ENCODE measurements at places on chromosomes 13 and 19. TPM values are rescaled to one million over a fixed set of nuclear protein-coding genes. Genes with fewer than 3 reads are reported as not detected.
A peak's percentile ranks its signal among the peaks of the same experiment; 100 is the strongest.

DNA sequence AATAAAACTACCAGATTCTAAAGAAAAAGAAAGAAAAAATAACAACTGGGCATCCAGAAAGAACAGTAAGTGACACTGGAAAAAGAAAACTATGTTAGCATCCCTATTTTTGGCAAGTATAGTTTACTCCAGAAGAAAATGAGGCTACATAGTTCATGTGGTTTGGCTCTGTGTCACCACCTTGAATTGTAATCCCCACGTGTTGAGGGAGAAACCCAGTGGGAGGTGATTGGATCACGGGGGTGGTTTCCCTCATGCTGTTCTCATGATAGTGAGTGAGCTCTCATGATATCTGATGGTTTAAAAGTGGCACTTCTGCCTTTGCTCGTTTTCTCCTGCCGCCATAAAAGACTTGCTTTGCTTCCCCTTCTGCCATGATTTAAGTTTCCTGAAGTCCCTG, 76.9 kb downstream of the ITGBL1 start:
- no peak for DNase-seq

- no peak for DNase-seq
Observed at GRCh38 chr13:113327391-113327765, 30.3 kb downstream of the LAMP1 start.

- DNase-seq: no peak
Observed at GRCh38 chr13:103799028-103799427, 732.8 kb upstream of the SLC10A2 start.

DNA sequence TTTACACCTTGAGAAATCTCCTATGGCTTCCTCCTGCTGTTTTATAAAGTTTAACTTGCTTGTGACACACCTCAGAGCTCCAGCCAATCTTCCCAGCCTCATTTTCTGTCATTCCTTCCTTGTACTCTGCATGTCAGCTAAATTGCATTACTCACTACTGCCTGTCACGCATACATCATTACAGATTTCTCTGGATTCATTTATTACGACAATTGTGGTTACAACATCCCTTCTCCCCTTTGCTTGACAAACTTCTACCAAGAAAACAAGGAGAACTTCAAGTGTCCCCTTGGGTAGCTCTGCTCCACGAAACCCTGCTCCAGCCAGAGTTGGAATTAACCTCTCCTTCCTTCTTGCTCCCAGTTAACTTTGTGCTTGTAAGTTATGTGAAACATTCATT, 22.0 kb upstream of the GPR18 start:
- DNase-seq: no peak

DNA sequence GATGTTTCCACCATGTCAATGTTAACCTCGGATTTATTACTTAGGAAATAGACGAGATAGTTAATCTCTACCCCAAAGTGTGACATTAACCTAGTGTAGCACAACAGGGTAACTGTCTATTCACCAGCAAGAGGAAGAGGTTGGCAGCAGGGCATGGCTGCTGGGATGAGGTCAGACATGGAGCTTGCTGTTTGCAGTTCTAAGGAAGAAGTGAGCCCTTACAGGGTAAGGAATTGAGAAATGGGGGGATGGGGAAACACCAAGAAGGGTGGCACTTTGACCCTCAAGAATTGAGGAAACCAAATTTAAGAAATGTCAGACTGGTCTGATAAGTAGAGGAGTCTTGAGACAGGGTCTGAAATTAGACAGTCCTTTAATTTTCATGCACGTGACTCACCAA, 62.4 kb downstream of the MBD3L2B start:
- DNase-seq: no peak

GRCh38 chr13:32438871-32439270, 10.9 kb upstream of the N4BP2L1 start:
- no peak for DNase-seq

- peak; percentile 57 for DNase-seq
Observed at GRCh38 chr13:57630661-57631595, 616 bp upstream of the PCDH17 start.

DNA sequence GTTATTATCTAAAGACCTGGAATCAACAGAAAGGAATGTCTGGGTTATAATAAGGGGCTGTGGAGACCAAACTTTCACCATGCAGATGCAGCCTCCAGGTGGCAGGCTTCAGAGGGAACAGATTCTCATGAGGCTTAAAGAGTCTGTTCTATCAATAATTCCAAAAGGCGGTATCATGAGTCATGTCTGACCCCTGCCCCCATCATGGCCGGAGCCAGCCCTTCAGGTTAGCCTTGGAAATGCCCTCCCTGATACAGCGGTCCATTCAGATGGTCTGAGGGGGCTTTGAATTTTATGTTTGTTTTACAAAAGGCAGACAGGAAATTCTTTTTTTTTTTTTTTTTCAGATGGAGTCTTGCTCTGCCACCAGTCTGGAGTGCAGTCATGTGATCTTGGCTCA, 21.7 kb upstream of the LAMP1 start:
- DNase-seq: no peak

DNA sequence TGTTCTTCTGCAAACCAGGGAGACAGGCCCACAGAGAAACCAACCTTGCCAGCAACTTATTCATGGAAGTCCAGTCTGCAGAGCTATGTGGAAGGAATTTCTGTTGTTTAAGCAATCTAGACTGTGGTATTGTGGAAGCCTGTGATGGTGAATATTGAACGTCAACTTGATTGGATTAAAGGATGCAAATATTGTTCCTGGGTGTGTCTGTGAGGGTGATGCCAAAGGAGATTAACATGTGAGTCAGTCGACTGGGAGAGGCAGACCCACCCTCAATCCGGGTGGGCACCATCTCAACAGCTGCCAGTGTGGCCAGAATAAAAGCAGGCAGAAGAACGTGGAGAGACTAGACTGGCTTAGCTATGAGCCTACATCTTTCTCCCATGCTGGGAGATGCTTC, 606.0 kb downstream of the EFNB2 start:
- DNase-seq: no peak

DNA sequence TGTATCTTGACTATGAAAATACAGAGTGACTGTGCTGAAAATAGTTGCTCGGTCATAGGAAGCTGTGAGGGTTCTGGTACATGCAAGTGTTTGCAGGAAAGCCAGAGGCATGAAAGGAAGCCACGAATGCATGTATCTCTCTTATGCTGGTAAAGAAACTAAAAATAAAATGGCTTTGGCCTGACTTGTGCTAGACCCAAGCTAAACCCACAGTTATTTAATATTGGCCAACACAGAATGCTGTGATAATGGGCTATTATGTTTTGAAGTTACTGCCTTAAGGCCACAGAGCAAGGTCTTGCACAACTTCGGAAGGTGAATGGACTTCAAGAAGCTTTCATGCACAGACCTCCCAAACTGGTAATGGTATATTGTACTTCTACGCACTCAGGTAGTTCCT, 518.2 kb upstream of the HTR2A start:
- no peak for DNase-seq

GRCh38 chr13:38888309-38888708, 102.3 kb downstream of the STOML3 start:
- DNase-seq: no peak

DNA sequence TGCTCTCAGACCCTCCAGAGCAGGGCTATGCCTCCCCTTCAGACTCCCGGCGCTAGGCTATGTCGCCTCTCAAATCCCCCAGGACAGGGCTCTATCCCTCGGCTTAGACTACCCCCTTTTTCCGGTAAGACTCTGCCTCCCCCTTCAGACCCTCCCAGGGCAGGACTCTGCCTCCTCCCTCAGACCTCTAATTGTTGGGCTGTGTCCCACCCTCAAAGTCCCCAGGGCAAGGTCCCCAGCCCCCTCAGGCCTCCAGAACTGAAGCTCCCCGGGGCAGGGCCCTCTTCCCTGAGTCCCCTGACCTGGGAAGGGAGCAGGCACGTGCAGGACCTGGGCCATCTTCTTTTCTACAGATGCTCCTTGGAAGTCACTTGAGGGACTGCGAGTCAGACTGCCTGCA, 3.2 kb downstream of the KANK2 start:
- DNase-seq: no peak

- DNase-seq: no peak
Observed at GRCh38 chr19:14006766-14007562, 844 bp upstream of the RFX1 start.

DNA sequence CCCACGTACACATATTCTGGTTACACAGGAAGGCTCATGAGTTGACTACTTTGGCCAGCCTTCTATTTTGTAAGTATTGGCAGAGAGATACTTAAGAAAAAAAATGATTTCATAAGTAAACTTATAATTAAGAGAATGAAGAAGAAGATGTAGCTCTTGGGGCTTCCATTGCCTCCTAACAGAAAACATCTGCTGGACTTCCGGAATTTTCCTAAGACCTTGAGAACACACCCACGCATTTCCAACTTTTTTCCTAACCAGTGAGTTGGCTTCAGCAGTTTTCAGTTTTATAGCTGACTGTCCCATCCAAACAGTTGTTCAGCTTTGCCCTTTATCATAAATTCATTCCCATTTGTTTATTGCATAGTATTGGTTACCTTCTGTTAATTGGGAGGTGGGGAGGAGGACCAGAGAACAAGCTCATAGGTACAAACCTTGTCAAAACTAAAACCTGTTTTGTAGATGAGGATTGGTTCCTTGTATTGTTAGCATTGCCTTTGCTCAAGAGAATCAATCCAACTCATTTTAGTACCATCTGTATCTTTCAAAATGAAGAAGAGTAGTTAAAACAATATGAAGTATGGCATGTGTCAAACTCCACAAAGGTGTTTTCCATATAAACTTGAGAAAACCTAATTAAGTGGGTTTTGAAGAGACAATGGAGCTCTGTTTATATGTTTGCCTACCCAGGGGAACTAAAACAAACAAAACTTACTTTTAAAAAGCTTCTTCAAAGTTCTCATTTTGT, 93.9 kb downstream of the COL4A2 start:
- no peak for DNase-seq

GRCh38 chr19:5624018-5624663, 1.3 kb downstream of the SAFB start:
- DNase-seq: peak; percentile 51

Gene NLRP4
- polyA plus RNA-seq: not detected

Gene MBD3L2
- not detected for polyA plus RNA-seq

Gene MAB21L1
- polyA plus RNA-seq: 0.04 TPM

Gene ZNF98
- 4.8 TPM for polyA plus RNA-seq

Gene ZNF8
- polyA plus RNA-seq: 9.7 TPM

Measured in left lung (tissue), 14 donors.